SW 1271 (cell line): ENCODE measurements at places on chromosomes 3 and 15.

- no peak for DNase-seq
Measured at GRCh38 chr3:88732186-88732585, 375.2 kb upstream of the EPHA3 start.

GRCh38 chr3:24042174-24043059 is 97.3 kb downstream of the NR1D2 start:
- DNase-seq = no peak

DNA sequence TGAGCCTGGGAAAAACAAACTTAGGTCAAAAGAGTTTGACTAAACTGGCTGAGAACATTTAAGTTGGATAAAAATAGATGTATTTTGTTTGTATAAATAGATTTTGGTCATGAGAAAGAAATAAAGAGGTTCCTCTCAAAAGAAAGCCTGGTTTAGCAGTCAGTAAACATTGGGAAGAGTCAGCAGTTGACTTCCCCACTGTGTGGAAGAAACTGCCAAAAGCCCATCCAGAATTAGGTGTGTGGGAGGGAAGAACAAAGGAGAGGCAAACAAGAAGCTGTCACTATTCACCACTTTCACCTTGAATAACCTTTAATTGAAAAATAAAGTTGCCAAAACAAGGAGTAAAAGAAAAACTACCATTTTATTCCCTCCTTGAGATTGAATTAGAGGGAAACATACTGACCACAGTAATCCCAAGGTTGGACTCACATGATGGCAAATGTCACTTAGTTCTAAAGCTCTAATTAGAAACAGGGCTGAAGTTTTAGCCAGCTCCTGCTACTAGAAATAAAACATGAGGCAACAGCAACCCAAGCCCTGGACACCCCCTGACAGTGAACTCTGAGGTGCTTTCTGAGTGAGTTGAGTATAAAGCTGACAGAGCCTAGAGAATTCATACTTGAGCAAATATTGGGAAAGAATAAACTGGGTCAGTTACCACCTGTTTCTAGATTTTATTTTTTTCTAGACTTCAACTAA is 139.3 kb downstream of the SERPINI1 start:
- DNase-seq = no peak

DNA sequence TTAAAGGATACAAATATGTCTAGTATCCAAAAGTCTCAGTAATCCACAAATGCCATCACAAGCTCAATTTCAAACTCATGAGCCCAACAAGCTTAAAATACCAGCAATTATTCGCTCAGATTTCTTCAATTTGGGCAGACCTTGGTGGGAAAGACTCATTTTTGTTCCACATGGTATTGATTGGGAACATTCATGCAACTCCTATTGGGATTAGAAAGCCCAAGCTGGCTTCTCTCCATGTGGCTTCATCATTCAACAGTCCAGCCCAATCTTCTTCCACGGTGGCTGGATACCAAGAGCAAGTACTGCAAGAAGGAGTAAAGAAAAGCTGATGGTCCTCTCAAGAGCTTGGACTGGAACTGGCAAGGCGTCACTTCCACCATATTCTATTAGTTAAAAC is 66.3 kb downstream of the STRIT1 start:
- DNase-seq = no peak

DNA sequence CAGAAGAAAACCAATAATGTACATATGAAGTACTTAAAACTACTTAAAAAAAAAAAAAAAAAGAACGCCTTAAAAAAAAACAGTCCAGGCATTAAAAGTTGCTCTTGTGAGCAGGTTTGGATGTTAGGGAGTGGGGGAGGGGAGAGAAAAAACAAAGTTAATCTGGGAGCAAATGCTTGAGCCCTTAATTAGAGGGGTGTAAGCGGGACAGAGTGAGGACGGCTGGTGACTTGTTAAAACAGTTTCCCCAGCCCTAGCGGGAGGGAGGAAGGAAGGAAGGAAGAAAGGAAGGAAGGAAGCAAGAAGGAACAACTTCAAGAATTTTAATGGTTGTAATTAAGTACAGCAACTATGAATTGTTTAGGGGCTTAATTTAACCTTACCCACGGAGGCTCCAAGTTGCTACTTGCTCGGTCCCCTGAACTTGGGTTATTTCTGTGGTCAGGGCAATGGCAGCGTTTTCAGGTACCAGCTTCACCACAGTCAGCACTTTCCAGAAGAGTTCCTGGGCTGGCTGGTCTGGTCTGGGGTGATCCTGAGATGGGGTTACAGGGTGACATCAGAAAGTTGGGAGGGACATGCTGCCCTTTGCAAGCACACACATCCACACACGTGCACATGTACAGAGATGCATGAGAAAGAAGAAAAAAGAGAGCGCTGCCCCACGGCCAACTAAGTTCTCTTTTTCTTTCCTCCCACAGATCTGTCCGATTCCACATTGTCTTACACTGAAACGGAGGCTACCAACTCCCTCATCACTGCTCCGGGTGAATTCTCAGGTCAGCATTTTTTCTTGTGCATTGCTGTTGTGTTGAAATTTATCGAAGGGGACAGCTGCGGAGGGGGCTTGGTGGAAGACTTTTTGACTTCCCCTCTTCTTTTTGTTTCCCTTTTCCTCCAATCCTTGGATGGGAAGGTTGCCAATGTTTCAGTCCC is 14.0 kb downstream of the SMAD6 start:
- no peak for DNase-seq
